NCI-H1092 (cell line): ENCODE measurements at places on chromosomes 5 and 9.

GRCh38 chr9:27340285-27340674 is 43.3 kb upstream of the EQTN start:
- no peak for DNase-seq

- no peak for DNase-seq
Measured at GRCh38 chr5:143376911-143377813, 26.3 kb downstream of the NR3C1 start.

DNA sequence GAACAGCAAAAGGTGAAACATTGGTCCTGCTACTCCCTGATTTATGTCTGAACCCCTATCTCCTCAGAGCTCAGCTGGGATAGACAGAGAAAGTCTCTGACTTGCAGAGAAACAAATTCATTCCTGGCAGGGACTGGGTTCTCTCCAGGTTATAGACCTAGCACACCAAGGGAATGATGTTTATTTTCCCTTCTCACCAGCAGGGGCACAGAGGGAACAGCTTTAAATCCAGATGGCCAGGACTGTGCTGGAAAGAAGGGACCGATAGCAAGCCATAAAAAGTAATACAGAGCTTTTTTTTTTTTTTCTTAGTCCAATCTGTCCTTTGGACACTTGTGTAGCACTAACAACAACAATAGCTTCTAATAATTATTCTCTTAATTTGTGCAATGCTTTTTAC is 141.1 kb upstream of the C9orf72 start:
- DNase-seq, result no peak

GRCh38 chr5:14960120-14960462 is 88.5 kb upstream of the ANKH start:
- no peak for DNase-seq
